ENCODE measurements at places on chromosomes 13 and 19. TPM values are rescaled to one million over a fixed set of nuclear protein-coding genes. Genes with fewer than 3 reads are reported as not detected.

GRCh38 chr13:41064493-41064892 lies 3.2 kb downstream of the WBP4 start:
- DNase-seq = no peak
- peaks cover 35% of the 10 kb centered on the region for H3K36me3 ChIP-seq
- H3K4me3 ChIP-seq = no peak overlapping the region
- H3K27ac ChIP-seq = no peak overlapping the region

GTF3A gene
- polyA plus RNA-seq = 77.9 TPM

ZNF345 gene
- polyA plus RNA-seq = 2.7 TPM

GRCh38 chr13:25377244-25377962 lies 5.6 kb downstream of the ATP8A2 start:
- DNase-seq = no peak
- no peaks in the 10 kb centered on the region for H3K36me3 ChIP-seq
- no peak overlapping the region for H3K27ac ChIP-seq
- no peak overlapping the region for H3K4me3 ChIP-seq

GRCh38 chr13:94656176-94656575 lies 54.5 kb downstream of the GPR180 start:
- H3K4me3 ChIP-seq = no peak overlapping the region
- H3K27me3 ChIP-seq = no peaks in the 10 kb centered on the region
- DNase-seq = no peak
- H3K4me1 ChIP-seq = peaks cover 2% of the 10 kb centered on the region

DNA sequence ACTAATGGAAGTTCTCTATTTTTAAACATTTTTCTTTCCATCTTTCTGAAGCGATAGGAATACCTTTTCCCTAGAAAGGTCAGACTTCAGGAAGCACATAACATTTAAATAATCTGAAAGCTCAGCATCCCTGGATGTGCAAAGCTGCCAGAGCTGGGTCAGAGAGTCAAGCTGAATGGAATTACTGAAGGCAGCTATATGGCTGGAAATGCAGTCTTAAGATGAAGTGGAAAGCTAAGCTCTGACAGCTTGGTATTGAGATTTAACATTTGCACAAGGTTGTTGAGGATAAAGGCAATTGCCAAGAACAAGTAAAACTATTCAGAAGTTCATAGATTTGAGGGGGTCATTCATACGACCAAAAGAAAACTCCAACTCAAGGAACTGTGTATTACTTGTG lies 28.8 kb downstream of the HTR2A start:
- H3K36me3 ChIP-seq = no peaks in the 10 kb centered on the region
- H3K27ac ChIP-seq = no peak overlapping the region
- no peak for DNase-seq
- no peak overlapping the region for H3K4me3 ChIP-seq
- H3K4me1 ChIP-seq = no peaks in the 10 kb centered on the region
- peaks cover 9% of the 10 kb centered on the region for H3K27me3 ChIP-seq

DNA sequence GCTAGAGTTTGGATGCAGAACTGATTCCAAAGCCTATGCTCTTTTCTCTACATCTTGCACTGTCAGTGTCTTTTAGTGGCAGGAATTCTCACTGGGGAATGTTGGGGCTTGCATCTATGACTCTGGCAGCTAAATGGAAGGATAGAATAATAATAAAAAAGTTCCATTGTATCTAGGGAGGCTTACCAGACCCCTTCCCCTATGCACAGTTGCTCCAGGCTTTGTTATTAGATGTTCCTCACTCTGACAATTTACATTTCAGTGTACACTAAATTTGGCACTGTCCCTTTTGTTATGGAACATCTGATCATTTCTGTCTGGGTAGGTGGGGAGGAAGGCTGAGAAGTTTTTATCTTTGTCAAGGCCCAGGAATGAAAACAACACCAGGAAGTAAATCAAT lies 3.7 kb upstream of the TRIM13 start:
- H3K27me3 ChIP-seq = no peaks in the 10 kb centered on the region
- DNase-seq = no peak
- peaks cover 5% of the 10 kb centered on the region for H3K4me1 ChIP-seq
- no peak overlapping the region for H3K27ac ChIP-seq

CD37 gene
- 2.0 TPM for polyA plus RNA-seq

GRCh38 chr19:2150794-2151338 lies 500 bp downstream of the AP3D1 start:
- no peaks in the 10 kb centered on the region for H3K36me3 ChIP-seq
- H3K27me3 ChIP-seq = no peaks in the 10 kb centered on the region
- H3K4me3 ChIP-seq = peak overlapping the region; percentile 86
- no peaks in the 10 kb centered on the region for H3K4me1 ChIP-seq
- peak; percentile 86 for DNase-seq

MISP3 gene
- polyA plus RNA-seq = 13.3 TPM

FXYD7 gene
- 0.61 TPM for polyA plus RNA-seq

GRCh38 chr19:52518646-52519045 lies 8.8 kb upstream of the ZNF808 start:
- DNase-seq = no peak
- H3K27me3 ChIP-seq = no peaks in the 10 kb centered on the region
- H3K36me3 ChIP-seq = no peaks in the 10 kb centered on the region
- no peak overlapping the region for H3K27ac ChIP-seq
- H3K4me1 ChIP-seq = no peaks in the 10 kb centered on the region
- H3K4me3 ChIP-seq = no peak overlapping the region

CBY2 gene
- not detected for polyA plus RNA-seq

- no peaks in the 10 kb centered on the region for H3K36me3 ChIP-seq
- no peaks in the 10 kb centered on the region for H3K4me1 ChIP-seq
- no peaks in the 10 kb centered on the region for H3K27me3 ChIP-seq
Observed at GRCh38 chr19:54317108-54317964, 4.4 kb upstream of the LILRA5 start.

DCLK1 gene
- 0.68 TPM for polyA plus RNA-seq

DNA sequence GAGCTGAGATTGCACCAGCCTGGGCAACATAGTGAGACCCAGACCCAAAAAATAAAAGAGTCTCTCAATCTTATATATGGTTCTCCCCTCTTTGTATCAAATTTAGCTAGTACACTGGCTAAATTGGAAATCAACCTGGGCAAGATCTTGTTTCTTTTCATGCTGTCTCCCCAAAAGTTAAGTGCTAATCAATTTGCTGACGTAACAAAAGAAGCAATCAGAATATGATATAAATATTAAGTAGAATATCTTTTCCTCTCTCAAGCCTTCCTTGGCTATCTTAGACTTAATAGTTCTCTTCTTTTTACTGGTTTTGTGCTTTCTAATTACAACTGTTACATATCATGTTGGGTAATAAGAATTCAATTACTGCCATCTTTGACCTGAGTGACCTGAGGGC lies 258.9 kb downstream of the KCNRG start:
- H3K4me1 ChIP-seq = no peaks in the 10 kb centered on the region
- DNase-seq = no peak
- H3K36me3 ChIP-seq = no peaks in the 10 kb centered on the region
- no peak overlapping the region for H3K27ac ChIP-seq
- no peaks in the 10 kb centered on the region for H3K27me3 ChIP-seq
- H3K4me3 ChIP-seq = no peak overlapping the region

DNA sequence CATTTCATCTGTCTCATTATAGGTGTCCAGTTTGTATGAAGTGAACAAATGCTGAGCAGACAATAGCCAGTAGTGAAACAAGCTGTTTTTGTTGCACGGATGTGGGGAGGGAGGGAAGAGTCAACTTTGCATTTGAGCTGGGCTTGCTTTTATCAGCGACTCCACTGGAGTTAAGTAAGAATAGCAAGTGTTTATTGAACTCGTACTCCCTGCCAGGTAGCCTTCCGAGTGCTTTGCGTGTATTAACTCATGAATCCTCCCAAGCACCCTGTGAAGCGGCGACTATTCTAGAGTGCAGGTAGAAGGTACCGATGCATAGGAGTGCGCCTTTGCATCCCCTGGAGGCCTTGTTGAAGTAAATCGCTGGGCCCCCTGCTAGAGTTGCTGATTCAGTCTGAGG lies 4.7 kb upstream of the ZNF444 start:
- no peaks in the 10 kb centered on the region for H3K36me3 ChIP-seq
- H3K4me3 ChIP-seq = no peak overlapping the region
- H3K27ac ChIP-seq = peak overlapping the region; percentile 90
- peaks cover 51% of the 10 kb centered on the region for H3K4me1 ChIP-seq
- H3K27me3 ChIP-seq = no peaks in the 10 kb centered on the region

PRTN3 gene
- polyA plus RNA-seq = not detected

GRCh38 chr19:52188822-52189734 lies 774 bp upstream of the PPP2R1A start:
- H3K27me3 ChIP-seq = no peaks in the 10 kb centered on the region
- peak overlapping the region; percentile 64 for H3K27ac ChIP-seq
- H3K36me3 ChIP-seq = no peaks in the 10 kb centered on the region
- H3K4me3 ChIP-seq = peak overlapping the region; percentile 7
- no peak for DNase-seq
- H3K4me1 ChIP-seq = peaks cover 4% of the 10 kb centered on the region

TMEM59L gene
- polyA plus RNA-seq = 5.2 TPM

GRCh38 chr19:11197291-11198174 lies at the start of gene KANK2:
KANK2 (minus strand) TSS chr19:11197545; CDS start chr19:11194511, 3,034 bp downstream.
- H3K36me3 ChIP-seq = peaks cover 10% of the 10 kb centered on the region
- peak; percentile 96 for DNase-seq
- H3K4me1 ChIP-seq = no peaks in the 10 kb centered on the region
- no peaks in the 10 kb centered on the region for H3K27me3 ChIP-seq

- no peak for DNase-seq
- H3K27ac ChIP-seq = no peak overlapping the region
- H3K4me1 ChIP-seq = no peaks in the 10 kb centered on the region
- H3K27me3 ChIP-seq = no peaks in the 10 kb centered on the region
- H3K4me3 ChIP-seq = no peak overlapping the region
Observed at GRCh38 chr13:23703246-23703860, 133.1 kb downstream of the TNFRSF19 start.

- no peak for DNase-seq
- H3K4me3 ChIP-seq = no peak overlapping the region
- H3K36me3 ChIP-seq = no peaks in the 10 kb centered on the region
- no peaks in the 10 kb centered on the region for H3K27me3 ChIP-seq
Observed at GRCh38 chr13:101655435-101655834, 203.0 kb downstream of the ITGBL1 start.

- H3K27me3 ChIP-seq = no peaks in the 10 kb centered on the region
- no peak overlapping the region for H3K27ac ChIP-seq
- no peak overlapping the region for H3K4me3 ChIP-seq
- no peaks in the 10 kb centered on the region for H3K36me3 ChIP-seq
- no peaks in the 10 kb centered on the region for H3K4me1 ChIP-seq
Observed at GRCh38 chr13:65882810-65883209, 1347.3 kb downstream of the PCDH9 start.

- H3K27ac ChIP-seq = no peak overlapping the region
- H3K27me3 ChIP-seq = no peaks in the 10 kb centered on the region
- H3K4me3 ChIP-seq = no peak overlapping the region
- peak; percentile 30 for DNase-seq
Observed at GRCh38 chr19:795073-795611, 2.1 kb upstream of the PTBP1 start.
